ENCODE measurements at places on chromosomes 2 and 18.

- DNase-seq: no peak
These were observed 450.1 kb downstream of the SLC4A3 start for GRCh38 chr2:220077488-220077887.

DNA sequence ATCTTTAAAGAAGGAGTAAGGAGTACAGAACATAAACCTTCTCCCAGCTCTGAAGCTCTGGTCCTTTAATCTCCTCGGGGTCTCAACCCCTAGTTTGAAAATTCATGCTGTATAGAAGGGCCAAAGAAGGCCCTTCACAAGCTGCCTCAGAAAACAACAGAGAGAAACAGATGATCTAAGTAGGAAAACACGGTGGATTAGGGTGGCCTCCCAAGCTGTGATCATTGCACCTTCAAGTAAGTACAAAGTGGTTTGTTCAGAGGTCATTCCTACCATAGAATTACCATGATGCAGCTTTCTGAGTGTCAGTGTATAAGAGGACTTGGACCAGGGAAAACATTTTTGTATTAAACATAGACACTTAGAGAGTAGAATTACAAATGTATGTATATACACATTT, 10.9 kb downstream of the TMEM169 start:
- no peak for DNase-seq

- DNase-seq: no peak
These were observed 24.7 kb downstream of the TLK1 start for GRCh38 chr2:171136024-171136423.

DNA sequence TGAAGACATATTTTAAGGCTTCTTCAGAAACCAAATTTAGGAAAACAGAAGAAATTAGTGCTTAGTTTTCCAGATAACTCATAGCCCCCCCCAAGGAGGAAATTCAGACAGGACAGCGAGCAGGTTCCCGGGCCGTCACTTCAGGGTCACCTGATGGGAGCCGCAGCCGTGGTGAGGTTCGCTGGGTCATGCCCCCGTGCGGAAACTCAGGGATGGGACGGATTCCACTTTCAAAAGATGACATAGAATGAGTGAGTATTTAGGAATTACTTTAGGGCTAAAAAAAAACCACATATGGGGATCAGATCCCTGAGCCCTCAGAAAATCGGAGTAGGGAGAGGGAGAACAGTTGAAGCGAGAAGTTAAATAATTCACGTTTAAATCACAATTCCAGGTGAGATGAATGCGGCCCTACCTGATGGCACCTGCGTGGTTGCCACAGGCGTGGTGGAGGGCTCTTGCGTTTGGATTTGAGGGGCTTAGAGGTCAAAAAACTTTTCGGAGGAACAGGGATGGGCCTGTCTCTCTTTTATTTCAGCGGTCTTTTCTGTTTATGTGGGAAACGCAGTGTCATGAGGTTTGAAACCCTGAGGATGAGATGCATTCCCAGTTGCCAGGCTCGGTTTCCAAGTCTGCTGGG, 114.4 kb downstream of the NFATC1 start:
- no peak for DNase-seq

- no peak for DNase-seq
These were observed 147.6 kb downstream of the CYP26B1 start for GRCh38 chr2:72000110-72000509.

DNA sequence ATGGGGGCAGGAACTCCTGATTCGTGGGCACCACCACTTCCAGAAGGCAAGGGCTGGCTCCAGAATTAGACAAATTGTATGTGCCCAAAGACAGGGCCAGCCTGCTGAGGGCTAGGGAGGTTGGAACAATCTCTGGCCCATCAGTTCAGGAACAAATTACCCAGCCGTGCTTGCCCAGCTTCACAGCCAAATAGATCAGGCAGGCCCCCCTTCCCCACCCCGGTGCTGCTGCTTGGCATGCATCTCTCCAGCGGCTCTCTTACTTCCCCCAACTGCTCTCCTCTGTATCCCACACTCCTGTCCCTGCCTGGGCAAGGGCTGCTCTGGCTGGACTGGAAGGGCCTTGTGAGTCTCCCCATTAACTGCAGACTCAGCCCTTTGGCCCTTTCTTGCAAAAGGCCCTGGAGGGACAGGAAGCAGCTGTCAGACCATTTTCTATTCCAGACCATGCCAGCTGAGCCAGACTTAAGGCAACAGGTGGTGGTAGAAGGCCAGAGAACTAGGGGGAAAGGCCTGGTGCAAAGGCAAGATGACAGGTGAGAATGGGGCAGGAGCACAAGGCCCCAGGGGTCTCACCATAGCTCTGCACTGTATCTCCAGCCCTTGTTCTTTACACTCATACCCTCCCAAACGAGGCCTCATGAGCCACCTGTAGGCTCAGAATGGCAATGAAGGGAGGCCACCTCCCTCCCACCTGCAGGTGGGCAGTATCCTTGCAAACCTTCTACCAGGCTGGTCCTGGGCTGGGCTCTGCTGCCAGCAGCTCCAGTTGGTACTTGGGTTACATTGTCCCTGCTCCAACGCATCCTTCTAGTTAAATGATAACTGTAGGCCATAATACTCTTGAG, 30.7 kb upstream of the ACAA2 start:
- no peak for DNase-seq

GRCh38 chr2:234558642-234559041, 61.8 kb upstream of the ARL4C start:
- DNase-seq: no peak

GRCh38 chr2:119536707-119537106, 7.5 kb upstream of the CFAP221 start:
- no peak for DNase-seq

DNA sequence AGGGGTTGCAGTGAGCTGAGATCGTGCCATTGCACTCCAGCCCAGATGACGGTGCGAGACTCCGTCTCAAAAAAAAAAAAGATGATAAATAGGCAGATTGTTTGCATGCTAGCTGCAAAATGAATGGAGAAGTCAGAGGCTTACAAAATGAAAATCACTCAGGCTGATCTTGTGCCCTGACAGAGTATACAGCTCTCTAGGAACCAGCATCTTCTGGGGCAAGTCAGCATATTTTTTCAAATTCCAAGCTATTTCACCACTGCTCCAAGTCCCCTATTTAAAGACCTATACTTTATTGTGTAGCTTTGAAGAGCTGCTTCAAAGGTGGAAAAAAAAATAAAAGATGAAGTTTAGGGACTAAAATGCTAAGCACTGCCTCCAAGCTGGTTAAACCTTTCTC, 6.1 kb downstream of the E2F6 start:
- no peak for DNase-seq

- no peak for DNase-seq
These were observed 45.6 kb downstream of the RAMP1 start for GRCh38 chr2:237904831-237905599.

DNA sequence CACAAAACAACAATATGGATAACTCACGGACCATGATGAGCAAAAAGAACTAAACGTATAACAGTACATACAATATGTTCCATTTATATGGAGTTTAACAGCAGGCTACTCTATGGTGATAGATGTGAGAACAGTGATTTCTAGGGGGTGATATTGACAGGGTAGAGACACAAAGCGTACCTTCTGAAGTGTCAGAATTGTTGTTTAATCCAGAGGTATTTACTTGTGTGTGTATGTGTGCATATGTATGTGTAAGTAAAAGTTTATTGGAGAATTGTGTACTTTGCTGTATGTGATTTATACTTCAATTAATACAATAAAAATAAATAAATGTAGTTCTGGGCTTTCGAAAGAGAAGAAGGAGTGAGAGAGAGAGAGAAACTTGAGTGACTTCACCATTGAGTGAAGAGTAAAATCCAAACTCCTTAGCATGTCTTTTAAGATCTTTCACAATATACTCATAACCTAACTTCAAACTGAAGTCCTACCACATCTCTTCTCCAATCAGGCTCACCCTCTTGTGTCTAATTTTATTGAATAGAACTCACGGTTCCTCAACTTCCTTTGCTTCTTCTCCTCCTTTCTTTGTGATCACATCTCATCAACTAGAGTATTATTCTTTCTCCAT, 126.0 kb upstream of the KLF7 start:
- no peak for DNase-seq

- DNase-seq: no peak
These were observed 313.8 kb upstream of the MMADHC start for GRCh38 chr2:149901231-149901859.

- no peak for DNase-seq
These were observed 125.8 kb upstream of the ZNF804A start for GRCh38 chr2:184472481-184472880.

GRCh38 chr2:41928526-41928925, 119.3 kb upstream of the PKDCC start:
- no peak for DNase-seq

DNA sequence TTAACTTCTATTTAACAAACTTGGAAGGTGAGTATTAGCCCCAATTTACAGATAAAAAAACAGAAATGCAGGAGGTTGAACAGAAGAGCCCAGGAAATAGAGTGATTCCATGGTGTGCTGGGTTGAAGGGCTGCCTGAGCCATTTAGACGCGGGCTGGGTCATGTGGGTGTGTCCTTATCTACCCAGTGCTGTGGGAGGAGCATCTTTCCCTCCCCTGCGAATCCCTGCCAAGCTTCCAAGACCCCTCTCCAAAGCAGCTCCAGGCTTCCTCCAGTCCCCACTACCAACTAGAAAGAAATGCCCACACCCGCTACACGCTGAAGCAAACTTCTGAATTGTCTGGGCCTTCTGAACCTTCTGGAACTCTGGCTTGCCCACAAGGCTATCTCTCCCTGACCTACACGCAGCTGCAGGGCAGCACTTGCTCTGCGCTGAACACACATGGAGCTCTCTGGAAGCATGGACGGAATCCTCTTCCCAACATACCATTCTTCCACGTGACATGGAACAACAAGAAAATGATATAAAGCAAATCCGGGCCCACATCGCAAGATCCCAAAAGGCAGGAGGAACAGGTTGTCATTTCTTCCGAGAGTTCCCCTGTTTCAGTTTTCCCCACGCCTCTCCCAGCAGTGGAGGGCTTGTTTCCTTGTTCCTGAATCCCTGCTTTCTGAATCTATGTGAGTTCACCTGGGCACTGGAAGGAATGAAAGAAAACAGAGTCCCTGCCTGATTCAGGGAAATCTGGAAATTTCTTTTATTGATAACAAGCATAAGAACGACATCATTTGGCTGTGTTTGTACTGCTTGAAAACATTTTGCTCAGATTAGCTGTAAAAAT, 562.7 kb upstream of the ID2 start:
- DNase-seq: no peak

- DNase-seq: no peak
These were observed 100.1 kb downstream of the CRACDL start for GRCh38 chr2:98835831-98836385.

GRCh38 chr2:169772651-169773050, 26.0 kb upstream of the SSB start:
- no peak for DNase-seq

DNA sequence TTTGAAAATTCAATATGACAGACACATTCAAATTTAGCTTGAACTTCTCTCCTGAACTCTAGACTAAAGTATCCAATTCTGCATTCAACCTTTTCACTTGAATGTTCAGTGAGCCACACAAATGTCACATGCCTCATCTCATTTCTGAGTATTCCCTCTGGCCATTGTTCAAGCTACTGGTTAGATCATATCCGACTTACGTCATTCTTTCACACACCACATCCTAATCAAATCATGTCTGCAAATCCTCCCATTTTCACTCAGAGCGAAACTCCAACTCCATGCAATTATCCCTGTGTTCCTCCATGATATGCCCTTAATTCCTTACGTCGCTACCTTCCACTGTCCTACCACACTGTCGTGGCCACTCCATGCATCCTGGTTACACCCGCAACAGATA, 425.1 kb downstream of the CBLN2 start:
- DNase-seq: no peak

- DNase-seq: no peak
These were observed 237.7 kb downstream of the HDAC4 start for GRCh38 chr2:239162976-239163687.

- DNase-seq: no peak
These were observed 342.0 kb downstream of the HRH4 start for GRCh38 chr18:24802456-24802855.

GRCh38 chr2:73489053-73489452, 103.4 kb downstream of the ALMS1 start:
- DNase-seq: no peak

DNA sequence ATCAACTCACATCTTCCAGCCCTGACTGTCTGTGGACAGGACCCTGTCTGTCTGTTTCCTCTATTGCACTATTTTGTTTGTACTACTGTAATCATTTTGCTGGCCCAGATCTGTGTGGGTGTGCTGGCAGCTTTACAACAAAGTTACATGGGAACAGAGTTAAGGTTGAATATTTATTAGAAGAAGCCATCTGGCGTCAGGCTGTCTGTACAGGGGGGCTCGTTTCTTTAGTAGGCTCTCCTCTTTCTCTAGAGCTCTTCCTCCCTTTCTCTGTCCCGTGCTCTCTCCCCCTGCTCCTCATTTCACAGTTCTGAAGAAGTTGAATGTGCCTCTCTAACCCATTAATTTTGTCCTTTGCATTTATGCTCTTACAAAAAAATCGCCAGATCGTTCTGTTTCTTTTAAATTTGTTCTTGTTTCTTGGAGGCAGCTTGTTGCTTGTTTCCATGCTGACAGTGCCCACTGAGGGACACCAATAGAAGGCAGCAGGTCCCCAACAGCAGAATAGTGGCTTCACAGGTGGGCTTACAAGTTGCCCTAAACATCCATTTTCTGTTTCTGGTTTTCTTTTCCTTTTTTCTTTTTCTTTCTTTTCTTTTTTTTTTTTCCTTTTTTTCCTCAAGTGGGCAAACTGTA, 315.2 kb upstream of the ZEB2 start:
- DNase-seq: peak; percentile 54

- DNase-seq: no peak
These were observed 43.2 kb downstream of the KDM3A start for GRCh38 chr2:86484385-86484784.

DNA sequence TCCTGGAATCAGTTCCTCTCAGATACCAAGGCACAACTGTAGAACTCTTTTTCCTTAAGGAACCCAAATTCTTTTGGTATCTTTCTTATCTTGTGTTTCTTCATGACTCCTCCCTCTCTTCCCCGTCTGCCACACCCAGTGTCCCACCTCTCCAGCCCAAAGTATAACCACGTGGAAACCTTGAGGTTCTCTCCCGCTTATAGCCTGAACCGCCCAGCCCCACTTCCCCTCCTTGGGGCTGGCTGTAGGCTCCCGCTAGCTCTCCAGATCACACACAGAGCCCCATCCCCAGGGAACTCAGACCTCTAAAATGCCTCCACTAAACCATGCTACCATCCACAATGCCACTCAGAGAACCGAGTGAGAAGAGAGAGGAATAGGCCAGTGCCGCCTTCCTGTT, 87.5 kb downstream of the MAPRE2 start:
- DNase-seq: no peak

- DNase-seq: no peak
These were observed 12.9 kb upstream of the GEMIN6 start for GRCh38 chr2:38765149-38765548.

- DNase-seq: no peak
These were observed 39.7 kb downstream of the C2orf76 start for GRCh38 chr2:119326938-119327337.

DNA sequence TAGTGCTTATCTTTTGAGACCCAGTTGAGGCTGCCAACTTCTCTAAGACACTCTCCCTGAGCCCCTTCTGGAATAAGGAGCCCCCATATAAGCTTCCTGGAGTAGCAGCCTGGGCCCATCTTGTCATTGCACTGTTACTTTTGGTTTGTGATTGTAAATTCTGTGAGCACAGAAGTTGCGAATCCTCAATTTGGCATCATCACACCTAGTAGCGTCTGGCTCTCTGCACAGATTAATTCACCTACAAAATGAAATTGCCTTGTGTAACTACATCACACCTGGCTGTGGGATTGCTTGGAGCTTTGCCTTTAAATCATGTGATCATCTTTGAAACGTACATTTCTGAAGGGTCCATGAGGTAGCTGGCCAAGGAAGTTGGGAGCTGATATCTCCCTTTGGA, 193.2 kb upstream of the BCL2L11 start:
- DNase-seq: no peak

GRCh38 chr2:233480490-233481202, 85.9 kb downstream of the USP40 start:
- DNase-seq: no peak

All from right kidney (tissue), 9 donors.